ENCODE measurements at places on chromosomes 7 and 10.

GRCh38 chr7:99142727-99143520 lies 984 bp downstream of the SMURF1 start:
- DNase-seq: peak; percentile 82

DNA sequence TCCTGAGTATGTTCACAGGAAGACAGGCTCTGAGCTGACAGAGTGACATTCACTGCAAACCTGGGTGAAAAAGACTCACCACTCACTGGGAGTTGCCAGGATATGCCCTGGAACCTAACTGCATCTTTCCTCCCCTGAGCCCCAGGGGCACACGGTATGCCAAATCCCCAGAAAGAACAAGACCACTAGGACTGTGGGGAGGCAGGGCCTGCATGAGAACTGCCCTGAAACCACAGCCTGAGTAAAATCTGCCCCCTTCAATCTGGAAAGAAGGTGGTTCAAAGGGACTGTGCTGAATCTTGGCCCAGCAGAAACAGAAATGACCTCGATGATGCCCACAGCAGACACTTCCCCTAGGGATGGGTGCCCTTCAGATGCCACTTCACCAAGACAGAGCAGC lies 6.5 kb downstream of the FAM53B start:
- DNase-seq: no peak

DNA sequence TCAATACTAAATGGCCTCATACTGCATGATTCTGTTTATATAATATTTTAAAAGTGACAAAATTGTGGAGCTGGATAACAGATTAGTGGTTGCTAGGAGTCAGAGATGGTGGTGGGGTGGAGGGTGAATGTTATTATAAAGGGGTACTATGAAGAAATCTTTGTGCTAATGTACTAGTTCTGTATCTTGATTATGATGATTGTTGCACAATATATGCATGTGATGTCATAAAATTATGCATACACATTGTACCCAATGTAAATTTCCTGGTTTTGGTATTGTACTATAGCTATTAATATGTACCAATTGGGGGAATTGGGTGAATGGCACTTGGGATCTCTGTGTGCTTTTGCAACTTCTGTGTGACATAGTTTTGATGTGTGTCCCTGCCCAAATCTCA lies 112.2 kb downstream of the TMEM26 start:
- no peak for DNase-seq

DNA sequence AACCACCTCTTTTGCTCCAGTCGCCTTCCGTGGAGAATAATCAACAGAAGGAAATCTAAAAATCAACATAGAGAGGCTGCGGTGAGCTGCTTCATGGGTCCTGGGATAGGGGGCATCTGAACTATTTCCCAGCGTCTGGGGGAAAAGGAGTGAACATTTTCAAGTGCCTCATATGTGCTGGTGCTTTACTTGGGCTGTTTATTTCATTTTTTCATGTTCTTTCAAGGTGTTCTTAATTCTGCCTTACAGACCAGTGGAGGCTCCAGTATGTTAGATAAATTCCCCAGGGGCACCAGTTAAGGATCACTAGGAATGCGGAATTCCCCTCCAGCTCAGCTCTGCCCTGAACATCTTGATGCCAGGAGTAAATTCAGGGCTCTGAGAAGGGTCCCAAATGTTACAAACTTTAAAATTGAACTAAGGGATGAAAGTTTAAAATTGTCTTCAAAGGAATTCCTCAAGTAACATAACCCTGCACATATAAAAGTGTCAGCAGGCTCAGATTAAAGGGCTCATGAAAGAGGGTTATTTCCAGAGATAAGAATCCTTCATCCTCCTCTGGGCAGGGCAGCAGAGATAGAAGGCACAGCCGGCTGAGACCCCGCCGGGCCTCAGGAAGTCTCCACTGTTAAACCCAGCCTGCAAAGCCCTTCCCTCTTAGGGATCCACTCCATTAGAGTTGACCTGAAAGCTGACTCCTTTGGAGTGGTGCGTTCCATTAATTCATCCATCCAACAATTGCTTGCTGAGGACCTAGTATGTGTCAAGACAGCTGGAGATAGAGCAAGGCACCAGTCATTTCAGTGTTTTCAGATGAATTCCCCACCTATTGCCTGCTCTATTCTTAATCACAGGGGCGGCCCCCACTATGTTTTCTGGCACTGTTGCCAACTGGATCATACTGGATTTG lies 345.8 kb downstream of the KCNMA1 start:
- no peak for DNase-seq

DNA sequence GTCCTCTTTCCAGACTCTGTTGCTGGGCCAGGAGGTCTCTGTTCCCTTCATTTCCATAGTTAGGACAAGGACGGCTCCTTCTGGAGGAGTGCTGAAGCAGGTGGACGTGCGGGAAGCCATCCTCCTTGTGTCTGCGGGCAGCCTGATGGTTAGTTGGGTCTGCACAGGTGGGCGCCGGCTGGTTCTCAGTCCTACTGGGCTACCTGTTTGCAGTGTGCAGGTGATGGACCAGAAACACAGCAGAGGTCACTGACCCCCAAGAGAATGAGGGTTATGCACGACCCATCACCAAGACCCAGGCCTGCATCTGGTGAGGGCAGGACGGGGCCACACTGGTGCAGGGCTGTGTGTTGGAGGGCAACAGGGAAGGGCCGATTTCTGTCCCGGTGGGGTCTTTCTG lies 7.8 kb downstream of the RARRES2 start:
- no peak for DNase-seq

- DNase-seq: no peak
These were observed 109.5 kb upstream of the CARD11 start for GRCh38 chr7:3153118-3153517.

- DNase-seq: no peak
These were observed 49.9 kb upstream of the CAMK2B start for GRCh38 chr7:44375236-44375699.

DNA sequence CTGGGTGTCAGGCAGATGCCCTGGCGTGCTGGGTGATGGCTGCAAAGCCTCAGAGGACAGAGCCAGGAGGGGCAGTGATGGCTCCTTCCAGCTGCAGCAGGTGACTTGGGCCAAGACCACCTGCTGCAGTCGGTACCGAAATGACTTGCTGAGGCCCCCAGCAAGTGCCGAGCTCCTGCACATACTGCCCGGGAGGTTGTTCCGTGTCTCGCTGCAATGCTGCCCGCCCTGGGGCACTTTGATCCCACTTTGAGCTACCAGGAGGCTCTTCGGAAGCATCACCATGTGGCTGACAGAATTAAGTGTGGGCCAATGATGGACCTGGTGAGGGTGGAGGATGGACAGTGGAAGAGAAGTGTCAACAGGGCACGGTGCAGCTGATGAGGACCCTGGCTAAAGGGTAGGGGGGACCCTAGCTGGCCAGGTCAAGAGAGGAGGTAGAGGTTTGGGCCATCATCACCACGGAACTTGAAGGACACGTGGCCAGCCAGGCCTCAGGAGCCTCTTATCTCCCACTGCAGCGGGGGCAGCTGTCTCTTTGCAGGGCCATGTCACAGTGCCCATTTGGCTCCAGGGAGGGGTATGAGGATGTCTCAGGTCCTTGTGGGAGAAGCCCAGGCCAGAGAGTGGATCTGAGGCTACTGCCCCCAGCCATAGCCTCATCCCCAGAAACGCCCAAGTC lies 51.1 kb upstream of the NANOS1 start:
- DNase-seq: no peak

GRCh38 chr10:110423650-110424049 lies 74.1 kb upstream of the DUSP5 start:
- no peak for DNase-seq

Data from Kasumi-1 (cell line).